ENCODE measurements at places on chromosomes 6 and 20.

GRCh38 chr6:69555088-69555638, 241.6 kb downstream of the LMBRD1 start:
- H3K27ac ChIP-seq, result no peak overlapping the region
- no peak for DNase-seq
- no peaks in the 10 kb centered on the region for H3K36me3 ChIP-seq
- no peak overlapping the region for H3K4me3 ChIP-seq

DNA sequence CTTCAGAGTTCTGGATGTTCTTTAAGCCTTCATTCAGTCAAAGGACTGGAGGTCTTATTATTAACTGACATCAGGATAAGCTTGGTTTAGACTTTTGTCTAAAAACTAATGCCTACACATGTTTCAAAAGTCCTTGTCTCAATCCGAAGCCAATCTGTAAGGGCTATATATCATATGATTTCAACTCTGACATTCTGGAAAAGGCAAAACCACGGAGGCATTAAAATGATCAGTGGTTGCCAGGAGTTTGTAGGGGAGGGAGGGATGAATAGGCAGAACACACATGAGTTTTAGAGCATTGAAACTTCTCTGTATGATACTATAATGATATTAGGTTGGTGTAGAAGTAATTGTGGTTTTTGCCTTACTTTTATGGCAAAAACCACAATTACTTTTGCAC, 1285.8 kb upstream of the CITED2 start:
- no peaks in the 10 kb centered on the region for H3K4me1 ChIP-seq
- H3K27ac ChIP-seq, result no peak overlapping the region
- no peak overlapping the region for H3K4me3 ChIP-seq
- no peaks in the 10 kb centered on the region for H3K36me3 ChIP-seq

- no peaks in the 10 kb centered on the region for H3K36me3 ChIP-seq
- H3K4me3 ChIP-seq, result no peak overlapping the region
- no peak for DNase-seq
- H3K4me1 ChIP-seq, result no peaks in the 10 kb centered on the region
Measured at GRCh38 chr20:10763112-10763511, 89.3 kb upstream of the JAG1 start.

GRCh38 chr6:683742-684440, 9.0 kb downstream of the EXOC2 start:
- DNase-seq, result peak; percentile 44
- peak overlapping the region; percentile 73 for H3K27ac ChIP-seq
- no peaks in the 10 kb centered on the region for H3K27me3 ChIP-seq
- peaks cover 55% of the 10 kb centered on the region for H3K4me1 ChIP-seq

GRCh38 chr6:37539171-37540028, 39.7 kb upstream of the CCDC167 start:
- peaks cover 6% of the 10 kb centered on the region for H3K36me3 ChIP-seq
- H3K4me3 ChIP-seq, result no peak overlapping the region
- peaks cover 3% of the 10 kb centered on the region for H3K4me1 ChIP-seq

- no peak overlapping the region for H3K27ac ChIP-seq
- peaks cover 10% of the 10 kb centered on the region for H3K27me3 ChIP-seq
- no peaks in the 10 kb centered on the region for H3K4me1 ChIP-seq
- no peaks in the 10 kb centered on the region for H3K36me3 ChIP-seq
- H3K4me3 ChIP-seq, result no peak overlapping the region
- DNase-seq, result peak; percentile 35
Measured at GRCh38 chr20:44135012-44135412, 52.0 kb downstream of the JPH2 start.

DNA sequence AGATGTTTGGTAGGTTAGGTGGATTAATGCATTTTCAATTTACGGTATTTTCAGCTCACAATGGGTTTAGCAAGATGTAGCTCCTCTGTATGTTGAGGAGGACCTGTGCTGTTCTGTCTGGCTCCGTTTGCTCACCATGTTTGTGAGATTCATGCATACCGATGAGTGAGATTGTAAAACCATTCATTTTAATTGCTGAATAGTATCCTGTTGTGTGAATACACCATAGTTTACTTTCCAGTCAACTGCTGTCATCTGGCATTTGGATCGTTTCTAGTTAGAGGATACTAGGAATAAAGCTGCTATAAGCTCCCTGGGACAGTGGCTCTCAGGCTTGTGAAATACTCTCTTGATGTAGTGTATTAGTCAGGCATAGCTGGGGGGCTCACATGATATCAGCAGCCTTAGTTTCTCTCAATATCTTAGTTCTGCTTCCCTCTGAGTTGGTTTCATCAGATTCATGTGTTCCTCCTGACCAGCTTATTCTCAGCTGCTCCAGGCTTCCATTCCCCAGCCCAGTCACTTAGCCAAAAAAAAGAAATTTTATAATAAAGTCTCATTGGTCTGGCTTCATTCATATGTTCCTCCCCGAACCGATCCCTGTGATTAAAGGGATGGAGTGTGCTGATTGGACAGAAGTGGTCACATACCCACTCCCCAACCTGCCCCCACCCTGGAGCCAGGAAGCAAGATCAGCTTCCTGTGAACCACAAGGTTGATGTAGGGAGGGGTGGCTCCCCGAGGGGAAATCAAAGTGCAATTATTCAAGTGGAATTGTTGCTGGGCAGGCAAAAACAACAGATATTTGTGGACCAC, 10.9 kb upstream of the B4GALT5 start:
- no peak overlapping the region for H3K4me3 ChIP-seq
- DNase-seq, result peak; percentile 24
- peaks cover 17% of the 10 kb centered on the region for H3K4me1 ChIP-seq
- no peak overlapping the region for H3K27ac ChIP-seq
- no peaks in the 10 kb centered on the region for H3K36me3 ChIP-seq

GRCh38 chr6:142903812-142904211, 41.2 kb downstream of the HIVEP2 start:
- peak overlapping the region; percentile 91 for H3K27ac ChIP-seq
- H3K27me3 ChIP-seq, result no peaks in the 10 kb centered on the region
- peaks cover 33% of the 10 kb centered on the region for H3K36me3 ChIP-seq
- DNase-seq, result no peak
- H3K4me3 ChIP-seq, result peak overlapping the region; percentile 58

DNA sequence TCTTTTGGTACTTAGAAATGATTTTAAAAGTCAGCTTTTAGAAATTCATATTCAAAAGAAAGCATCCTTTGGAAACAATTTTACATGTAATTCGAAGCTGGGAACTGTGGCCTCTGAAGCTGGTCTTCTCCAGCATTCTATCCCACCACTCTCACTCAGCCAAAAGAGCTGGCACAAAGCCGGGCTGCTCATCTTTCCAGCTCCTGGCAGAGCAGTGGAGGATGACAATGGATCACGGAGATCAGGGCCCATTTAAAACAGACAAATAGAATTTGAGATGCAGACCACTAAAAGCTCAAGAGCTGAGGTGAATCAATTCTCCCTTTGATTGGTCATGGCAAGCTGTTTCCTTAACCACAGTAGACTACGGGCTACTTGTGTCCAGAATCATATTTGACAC, 60.6 kb downstream of the OTOR start:
- H3K4me3 ChIP-seq, result no peak overlapping the region
- H3K4me1 ChIP-seq, result no peaks in the 10 kb centered on the region
- DNase-seq, result no peak
- no peaks in the 10 kb centered on the region for H3K36me3 ChIP-seq

DNA sequence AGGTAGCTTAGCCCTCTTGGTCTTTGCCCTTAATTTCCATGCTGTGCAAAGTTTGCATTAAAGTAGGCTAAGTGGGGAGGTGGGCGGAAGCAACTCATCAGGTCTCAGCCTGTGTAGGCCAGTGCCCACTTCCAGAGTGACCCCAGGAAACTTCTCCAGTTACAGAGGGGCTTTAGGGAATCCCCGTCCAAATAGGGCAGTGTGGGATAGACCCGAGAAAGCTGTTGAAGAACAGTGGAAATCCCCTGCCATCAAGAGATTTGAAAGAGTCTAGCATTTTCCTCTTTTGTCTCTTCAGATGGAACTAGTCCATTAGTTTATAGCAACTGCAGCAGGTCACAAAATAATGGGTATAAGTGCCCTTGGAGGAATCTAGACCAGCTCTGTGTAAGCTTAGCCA, 20.2 kb downstream of the SF3B5 start:
- no peaks in the 10 kb centered on the region for H3K4me1 ChIP-seq
- H3K4me3 ChIP-seq, result no peak overlapping the region
- no peak overlapping the region for H3K27ac ChIP-seq
- H3K27me3 ChIP-seq, result peaks cover 6% of the 10 kb centered on the region

DNA sequence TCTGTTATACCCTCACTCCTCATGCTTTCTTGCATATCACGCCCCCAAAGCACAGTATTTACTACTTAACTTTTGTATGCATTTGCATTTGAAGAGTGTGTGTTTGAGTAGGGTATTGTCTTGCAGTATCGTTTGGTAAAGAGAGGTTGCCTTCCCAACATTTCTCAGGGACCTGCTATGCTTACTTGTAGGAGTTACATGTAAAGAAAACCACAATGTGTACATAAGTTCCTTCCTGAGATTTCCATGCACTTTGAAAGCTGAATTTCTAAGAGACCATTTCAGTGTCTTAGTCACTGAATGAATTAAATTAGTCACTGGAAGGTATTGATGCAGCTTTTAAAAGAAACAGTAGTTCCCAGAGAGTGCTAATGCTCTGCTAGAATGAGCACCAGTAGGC, 159.3 kb upstream of the LAMA2 start:
- no peaks in the 10 kb centered on the region for H3K36me3 ChIP-seq
- peaks cover 19% of the 10 kb centered on the region for H3K27me3 ChIP-seq
- no peak for DNase-seq
- no peaks in the 10 kb centered on the region for H3K4me1 ChIP-seq
- no peak overlapping the region for H3K4me3 ChIP-seq

DNA sequence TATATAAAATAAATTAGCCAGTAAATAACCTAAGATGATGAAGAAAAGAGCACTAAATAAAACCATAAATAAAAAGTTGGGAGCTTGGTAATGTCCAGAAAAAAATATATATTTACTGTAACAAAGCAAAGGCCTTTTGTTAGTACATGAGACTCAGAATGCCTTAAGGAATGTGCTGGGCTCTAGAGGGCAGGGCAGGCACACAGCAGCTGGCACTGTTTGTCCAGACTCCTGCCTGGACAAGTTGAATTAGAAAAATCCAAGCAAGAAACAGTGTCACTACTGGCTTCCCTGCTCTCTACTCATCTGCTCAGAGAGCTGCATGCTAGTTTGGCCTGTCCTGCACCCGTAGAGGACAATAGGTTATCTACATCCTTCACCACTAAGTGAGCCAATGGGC, 8.8 kb downstream of the DEFB129 start:
- H3K36me3 ChIP-seq, result no peaks in the 10 kb centered on the region
- no peak overlapping the region for H3K4me3 ChIP-seq
- peaks cover 26% of the 10 kb centered on the region for H3K4me1 ChIP-seq
- DNase-seq, result no peak
- no peak overlapping the region for H3K27ac ChIP-seq
- peaks cover 1% of the 10 kb centered on the region for H3K27me3 ChIP-seq

DNA sequence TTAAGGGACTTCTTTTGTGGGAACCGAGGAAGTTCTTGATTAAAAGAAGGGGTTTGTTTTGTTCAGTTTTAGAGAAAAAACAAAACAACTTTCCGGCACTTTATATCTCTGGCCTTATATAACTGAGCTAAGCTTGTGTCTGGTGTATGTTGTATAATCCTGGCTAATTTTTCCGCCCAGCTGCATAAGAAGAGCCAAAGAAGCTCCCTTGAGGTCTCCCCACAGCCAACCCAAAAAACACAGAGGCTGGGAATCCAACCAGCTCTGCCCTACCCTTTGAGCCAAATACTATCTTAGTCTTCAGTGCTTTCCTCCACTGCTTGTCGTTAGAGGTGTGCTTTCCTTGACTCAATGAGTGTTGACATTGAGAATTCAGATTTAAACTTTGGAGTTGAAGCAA, 45.5 kb upstream of the RNF146 start:
- H3K4me1 ChIP-seq, result no peaks in the 10 kb centered on the region
- no peaks in the 10 kb centered on the region for H3K36me3 ChIP-seq
- no peak overlapping the region for H3K4me3 ChIP-seq
- DNase-seq, result no peak

- H3K27ac ChIP-seq, result no peak overlapping the region
- no peaks in the 10 kb centered on the region for H3K36me3 ChIP-seq
- no peak overlapping the region for H3K4me3 ChIP-seq
- DNase-seq, result no peak
Measured at GRCh38 chr6:45915780-45916468, 99.7 kb downstream of the CLIC5 start.

DNA sequence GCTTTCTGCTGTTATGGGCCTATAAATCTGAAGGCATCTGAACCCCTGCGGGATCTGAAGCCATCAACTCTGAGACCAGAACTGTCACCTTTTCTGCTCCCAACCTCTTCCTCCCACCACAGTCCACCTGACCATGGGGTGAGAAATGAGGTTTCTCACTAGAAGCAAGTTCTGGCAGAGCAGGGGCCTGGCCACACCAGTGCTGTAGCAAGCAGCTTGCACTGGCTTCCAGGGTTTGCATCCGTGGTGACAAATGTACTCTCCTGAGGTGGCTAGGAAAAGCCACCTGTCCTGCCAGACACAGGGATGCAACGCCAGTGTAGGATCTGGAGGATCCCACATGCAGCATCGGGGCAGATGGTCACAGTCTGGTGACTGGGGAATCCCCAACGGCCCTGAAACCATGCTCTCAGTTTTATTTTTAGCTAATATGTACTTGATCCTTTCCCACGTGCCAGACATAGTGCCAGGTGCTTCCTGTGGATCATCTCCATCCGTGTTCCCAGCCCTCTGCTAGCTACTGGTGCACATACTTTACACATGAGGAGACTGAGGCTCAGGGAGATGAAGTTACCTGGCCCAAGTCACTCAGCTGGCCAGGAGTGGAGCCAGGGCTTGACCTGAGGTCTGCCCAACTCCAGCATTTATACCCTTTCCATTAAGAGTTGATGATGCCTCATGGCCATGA, 122.1 kb upstream of the SPACA1 start:
- peaks cover 5% of the 10 kb centered on the region for H3K4me1 ChIP-seq
- no peak for DNase-seq
- no peak overlapping the region for H3K4me3 ChIP-seq
- no peaks in the 10 kb centered on the region for H3K36me3 ChIP-seq
- H3K27ac ChIP-seq, result no peak overlapping the region

DNA sequence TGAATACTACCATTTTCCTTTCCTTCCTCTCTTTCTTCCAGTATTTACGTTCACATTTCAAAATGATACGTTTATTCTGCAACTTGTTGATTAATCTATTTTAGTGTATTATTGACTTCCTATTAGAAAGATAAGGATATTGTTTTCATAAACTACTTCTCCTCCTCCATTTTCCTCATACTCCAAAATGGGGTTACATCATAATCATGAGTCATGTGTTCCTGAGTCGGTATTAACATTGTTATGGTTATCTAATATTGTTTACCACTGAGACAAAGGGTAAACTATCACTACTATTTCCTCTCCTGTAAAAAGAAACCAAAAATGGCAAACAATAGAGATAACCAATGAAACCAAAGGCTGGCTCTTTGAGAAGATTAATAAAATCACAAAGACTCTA, 126.5 kb upstream of the CDYL start:
- no peak overlapping the region for H3K4me3 ChIP-seq
- H3K36me3 ChIP-seq, result no peaks in the 10 kb centered on the region
- no peak overlapping the region for H3K27ac ChIP-seq
- H3K27me3 ChIP-seq, result peaks cover 24% of the 10 kb centered on the region
- no peak for DNase-seq
